Activated naive CD4-positive, alpha-beta T cell treated with anti-CD3 and anti-CD28 coated beads, Interleukin-2, amount 10 ng/mL, durations not matched to agents 7 days and 5 days (primary cell): ENCODE measurements at places on chromosomes 2 and 18.
A peak's percentile ranks its signal among the peaks of the same experiment; 100 is the strongest.

GRCh38 chr2:153230977-153231376 lies 247.6 kb downstream of the RPRM start:
- no peak for DNase-seq

- no peak for DNase-seq
These were observed 108.3 kb downstream of the MTCL1 start for GRCh38 chr18:8813611-8814010.

DNA sequence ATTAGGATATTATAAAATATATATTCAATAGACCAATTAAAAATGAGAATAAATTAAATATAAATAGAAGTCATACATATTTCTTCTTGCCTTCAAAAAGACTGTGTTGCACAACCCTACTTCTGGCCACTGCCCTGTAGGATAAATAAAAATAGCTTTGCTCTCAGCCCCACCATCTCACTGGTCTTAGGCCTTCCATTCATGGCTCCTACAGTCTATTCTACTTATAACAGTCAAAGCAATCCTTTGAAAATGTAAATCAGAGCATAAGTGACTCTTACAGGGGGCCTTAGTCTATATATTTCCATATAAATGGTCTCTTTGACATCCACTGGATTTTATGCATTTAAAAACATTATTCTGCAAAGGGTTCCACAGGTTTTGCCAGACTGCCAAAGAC lies 72.9 kb downstream of the KLF7 start:
- no peak for DNase-seq

GRCh38 chr2:218221000-218221399 lies 4.0 kb downstream of the ARPC2 start:
- no peak for DNase-seq

DNA sequence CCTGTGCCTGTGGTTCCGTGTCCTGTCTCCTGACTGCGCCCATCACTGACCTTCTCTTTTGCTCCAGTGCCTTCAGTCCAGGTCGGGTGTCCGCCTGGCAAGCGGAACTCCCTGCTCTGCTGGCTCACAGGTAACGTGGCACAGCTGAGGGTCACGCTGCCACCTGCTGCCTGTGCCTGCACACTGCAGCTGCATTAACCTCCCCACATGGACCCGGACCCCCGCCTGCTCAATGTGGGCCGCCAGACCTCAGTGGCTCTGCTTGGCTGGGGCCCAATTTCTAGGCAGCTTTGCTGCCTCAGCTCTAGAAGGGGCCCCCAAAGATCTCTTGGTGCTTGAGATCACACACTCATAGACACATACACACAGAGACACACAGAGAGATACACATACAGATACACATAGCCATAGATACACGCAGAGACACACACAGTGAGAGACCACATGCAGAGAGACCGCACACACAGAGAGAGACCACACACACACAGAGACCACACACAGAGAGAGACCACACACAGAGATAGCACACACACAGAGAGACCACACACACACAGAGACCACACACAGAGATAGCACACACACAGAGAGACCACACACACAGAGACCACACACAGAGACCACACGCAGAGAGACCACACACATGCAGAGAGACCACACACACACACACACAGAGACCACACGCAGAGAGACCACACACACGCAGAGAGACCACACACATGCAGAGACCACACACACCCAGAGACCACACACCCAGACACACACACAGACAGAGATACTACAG lies 14.9 kb upstream of the CNNM3 start:
- DNase-seq: peak; percentile 79

GRCh38 chr2:127561371-127561770 lies 25.9 kb downstream of the MYO7B start:
- DNase-seq: no peak

- no peak for DNase-seq
These were observed 95.7 kb upstream of the LINC00305 start for GRCh38 chr18:64244571-64244970.

DNA sequence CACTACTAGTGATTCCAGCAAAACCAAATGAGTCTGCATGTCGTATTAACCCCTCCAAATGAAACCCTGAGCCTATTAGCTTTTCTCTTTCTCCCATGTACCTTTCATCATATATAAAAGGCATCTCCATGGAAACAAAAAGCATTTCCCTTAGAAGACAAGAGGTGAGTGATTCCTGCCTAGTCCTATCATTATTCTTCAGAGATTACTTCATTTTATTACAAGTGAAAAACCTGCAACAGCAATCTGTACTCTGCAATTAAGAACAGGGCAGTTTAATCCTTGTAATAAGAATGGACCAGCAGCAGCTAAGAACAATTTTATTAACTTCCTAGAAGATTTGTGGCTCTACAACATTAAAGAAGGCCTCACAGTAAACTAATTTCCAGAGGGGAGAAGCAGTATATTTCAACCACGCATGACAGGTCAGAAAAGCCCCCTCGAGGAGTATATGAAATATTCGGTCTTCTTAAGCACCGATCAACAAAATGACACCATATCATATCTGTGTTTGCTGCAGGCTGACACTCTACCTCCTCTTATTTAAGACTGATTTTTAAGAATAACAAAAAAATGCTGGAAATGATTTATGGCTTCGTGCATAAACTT lies 132.3 kb upstream of the TFPI start:
- no peak for DNase-seq

- no peak for DNase-seq
These were observed 63.3 kb upstream of the CDCA7 start for GRCh38 chr2:173291412-173291811.

DNA sequence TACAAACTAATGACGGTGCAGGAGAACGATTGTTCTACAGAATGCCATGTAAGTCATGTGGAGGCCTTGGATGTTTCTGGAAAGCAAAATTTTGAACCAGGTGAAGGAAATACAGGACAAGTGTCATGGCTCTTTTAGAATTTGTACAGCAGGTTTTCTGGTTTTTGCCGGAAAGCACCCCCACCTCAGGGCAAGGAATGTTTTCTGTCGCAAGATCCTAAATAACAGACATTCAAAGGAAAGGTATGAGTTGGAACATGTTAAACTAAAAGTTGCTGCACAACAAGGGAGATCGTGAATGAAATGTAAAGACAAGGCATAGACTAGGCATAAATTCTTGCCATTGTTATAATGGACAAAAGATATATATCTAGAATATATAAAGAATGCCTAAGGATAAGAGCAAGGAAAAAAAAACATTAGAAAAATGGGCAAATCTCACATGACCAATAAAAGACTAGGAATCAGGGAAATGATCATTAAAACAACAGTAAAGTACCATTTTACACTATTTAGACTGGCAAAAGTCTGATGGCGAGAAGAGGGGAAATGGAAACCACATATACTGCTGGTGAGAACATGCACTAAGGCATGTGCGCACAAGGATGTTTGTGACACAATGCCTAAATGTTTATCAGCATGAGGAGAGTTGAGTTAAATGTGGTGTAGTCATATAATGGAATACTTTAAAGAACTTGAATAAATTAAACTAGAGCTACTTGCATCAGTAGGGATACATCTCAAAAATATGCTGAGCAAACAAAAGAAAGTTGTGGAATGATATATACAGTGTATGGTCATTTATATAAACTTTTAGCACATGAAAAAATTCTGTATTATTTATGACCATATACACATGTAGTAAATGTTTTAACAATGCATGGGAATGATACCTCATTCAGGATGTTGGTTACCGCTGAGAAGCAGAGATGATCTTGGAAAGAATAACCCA lies 127.0 kb downstream of the EML6 start:
- DNase-seq: no peak

- no peak for DNase-seq
These were observed 5.1 kb downstream of the PTPN4 start for GRCh38 chr2:119764832-119765231.

DNA sequence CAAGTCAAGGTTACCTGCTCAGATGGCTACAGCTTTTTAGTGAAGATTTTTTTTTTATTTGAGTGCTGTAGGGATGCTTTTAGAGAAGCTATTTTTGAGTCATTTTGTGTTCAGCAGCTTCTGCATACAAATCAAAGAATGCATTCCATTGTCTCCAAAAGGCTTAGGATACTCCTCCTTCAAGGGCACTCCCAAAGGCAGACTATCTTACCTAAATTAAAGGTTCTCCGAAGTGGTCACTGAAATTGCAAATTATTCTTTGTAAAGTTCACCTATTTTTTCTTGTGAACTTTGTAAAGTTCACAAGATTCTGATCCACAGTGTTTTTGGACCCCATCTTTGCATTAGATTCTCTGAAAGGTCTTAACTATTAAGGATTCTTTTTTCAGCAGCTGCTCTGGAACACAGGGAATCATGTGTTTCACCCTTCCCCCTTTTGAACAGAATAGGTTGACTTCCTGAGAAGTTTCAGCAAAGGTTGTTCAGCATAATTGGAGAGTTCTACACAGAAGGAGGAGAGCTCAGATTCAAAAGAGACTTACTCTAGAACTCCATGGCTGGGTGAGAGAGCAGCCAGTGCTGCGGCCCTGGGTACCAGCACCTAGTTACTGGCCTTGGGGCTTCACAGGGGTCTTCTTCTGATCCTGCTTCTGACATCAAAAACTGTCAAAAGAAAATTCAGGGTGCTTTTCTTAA lies 14.5 kb downstream of the CLIP4 start:
- no peak for DNase-seq

GRCh38 chr18:63903851-63904570 lies 3.7 kb upstream of the SERPINB10 start:
- DNase-seq: no peak

DNA sequence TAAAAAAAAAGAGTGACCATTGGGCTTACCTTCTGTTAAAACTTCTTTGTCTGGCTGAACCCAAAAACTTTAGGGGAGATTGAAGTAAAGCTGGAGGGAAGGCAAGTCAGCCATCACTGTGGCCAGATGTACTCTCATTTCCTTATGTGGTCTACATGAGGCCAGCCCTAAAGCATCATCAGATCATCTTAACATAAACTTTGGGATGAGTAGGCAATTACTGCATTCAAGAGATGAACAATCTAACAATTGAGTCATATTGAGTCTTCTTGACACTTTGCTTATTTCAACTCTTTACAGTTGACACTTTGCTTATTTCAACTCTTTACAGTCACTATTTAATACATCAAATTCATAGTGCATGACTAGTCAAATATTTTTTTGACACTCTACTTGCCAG lies 155.6 kb downstream of the QPCT start:
- DNase-seq: no peak
